ENCODE measurements at places on chromosomes 16 and 17.

DNA sequence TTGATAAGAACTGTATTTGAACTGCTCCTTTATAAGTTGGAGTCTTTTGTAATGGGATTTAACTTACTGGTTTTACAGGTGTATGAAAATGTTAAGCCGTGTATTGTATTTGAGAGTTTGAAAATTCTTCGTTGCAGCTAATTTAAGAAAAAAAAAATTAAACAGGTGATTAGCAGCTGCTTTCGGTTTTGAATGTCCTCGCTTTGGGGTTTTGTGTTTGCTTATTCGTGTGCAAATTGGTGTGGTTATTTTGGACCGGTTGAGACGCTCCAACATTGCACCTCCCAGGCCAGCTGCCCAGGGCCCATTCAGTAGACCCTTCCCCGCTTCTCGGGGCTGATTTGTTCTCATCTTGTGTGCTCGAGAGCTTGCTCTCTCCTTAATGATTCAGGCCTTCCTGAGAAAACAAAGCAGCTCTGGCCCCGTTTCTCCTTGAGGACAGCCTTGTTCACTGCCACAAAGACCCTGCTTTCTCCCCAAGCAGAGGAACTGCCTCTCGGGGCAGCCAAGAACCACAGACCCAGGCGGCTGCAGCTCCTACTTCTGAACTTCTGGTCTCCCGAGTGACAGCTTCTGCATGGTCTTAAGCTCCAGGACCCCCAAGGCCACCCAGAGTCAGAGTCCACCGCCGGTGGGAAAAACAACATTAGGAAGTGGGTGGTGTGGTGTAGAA lies 100.5 kb downstream of the MSI2 start:
- no peak for DNase-seq

GRCh38 chr17:82950525-82951102 lies 110.8 kb upstream of the ZNF750 start:
- no peak for DNase-seq

- DNase-seq = no peak
Observed at GRCh38 chr17:10984220-10984619, 146.3 kb upstream of the PIRT start.

DNA sequence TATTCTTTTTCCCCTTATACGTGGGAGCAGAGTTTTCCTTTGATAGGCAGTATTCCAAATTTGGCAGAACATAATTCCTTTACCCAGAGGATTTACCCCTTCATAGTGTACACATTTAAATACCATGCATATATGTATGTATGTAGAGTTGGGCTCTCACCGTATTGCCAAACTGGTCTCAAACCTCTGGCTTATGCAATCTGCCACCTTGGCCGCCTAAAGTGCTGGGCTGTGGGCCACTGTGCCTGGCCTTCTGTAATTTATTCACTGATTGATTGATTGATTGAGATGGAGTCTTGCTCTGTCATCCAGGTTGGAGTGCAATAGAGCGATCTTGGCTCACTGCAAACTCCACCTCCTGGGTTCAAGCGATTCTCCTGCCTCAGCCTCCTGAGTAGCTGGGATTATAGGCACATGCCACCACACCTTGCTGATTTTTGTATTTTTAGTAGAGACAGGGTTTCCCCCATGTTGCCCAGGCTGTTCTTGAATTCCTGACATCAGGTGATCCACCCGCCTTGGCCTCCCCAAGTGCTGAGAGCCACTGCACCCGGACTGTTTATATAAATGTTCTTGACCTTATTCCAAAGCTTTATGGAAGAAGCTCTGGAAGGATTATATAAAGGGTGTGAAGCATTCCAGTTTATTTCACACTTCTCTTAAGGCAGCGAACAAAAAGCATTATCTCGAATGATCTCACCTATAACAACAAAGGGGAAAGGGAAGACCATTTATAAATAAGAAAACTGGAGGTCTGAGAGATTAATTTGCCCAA lies 14.9 kb downstream of the GLG1 start:
- no peak for DNase-seq

- DNase-seq = no peak
Observed at GRCh38 chr16:52557236-52557635, 10.3 kb upstream of the TOX3 start.

DNA sequence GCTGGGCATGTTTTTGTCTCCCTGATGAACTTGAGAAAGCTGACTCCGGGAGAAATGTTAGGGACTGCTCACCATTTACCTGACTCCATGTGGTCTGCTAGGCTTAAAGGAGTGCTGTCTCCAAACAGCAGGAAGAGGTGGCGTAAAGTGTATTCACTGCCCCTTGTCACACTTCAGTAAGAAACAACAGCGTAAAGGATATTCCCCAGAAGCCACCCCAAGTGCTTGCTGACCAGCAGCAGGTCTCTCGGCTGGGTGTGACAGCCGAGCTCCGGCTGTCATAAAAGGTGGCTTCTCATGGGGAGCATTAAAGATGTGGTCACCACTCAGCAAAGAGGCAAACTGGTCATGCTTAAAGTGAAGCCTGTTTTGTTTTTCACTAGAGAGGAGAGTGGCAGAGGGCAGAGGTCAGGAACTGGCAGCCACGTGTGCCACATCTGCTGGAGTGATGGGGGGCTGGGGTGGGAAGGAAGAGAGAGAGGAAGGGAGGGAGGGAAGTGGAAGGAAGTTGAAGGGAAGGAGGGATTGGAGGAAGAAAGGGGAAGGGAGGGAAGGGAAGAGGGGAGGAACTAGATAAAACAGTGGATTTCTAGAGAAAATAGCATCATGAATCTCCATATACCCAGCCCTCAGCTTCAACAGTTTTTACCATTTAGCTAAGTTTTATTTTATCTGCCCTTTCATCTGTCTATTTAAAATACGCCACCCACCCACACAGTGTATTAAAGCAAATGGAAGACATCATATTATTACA lies 119.3 kb downstream of the CLEC16A start:
- DNase-seq = no peak

- peak; percentile 82 for DNase-seq
Observed at GRCh38 chr17:30950669-30951399, 20.0 kb upstream of the RNF135 start.

DNA sequence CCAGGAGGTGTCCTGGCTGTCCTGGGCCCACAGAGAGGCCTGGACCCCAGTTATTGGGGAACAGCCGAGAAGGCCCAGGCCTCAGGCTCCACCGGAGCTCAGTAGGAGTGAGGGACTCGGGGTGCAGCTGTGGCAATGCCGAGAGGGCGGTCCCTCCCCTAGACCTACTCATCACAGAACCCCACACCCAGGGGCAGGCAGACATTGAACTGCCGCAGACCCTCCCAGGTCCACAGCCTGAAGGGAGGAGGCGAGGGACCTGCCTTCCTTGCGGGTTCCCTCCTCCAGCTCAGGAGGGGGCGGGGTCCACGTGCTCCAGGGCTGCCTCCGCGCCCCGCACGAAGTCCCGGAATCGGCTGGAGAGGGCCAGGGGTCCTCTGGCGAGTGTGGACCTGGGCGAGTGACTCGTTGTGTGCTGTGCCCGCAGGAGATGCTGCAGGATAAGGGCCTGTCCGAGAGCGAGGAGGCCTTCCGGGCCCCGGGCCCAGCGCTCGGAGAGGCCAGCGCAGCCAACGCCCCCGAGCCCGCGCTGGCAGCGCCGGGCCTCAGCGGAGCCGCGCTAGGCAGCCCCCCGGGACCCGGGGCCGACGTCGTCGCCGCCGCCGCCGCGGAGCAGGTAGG lies 3.9 kb downstream of the TBX4 start:
- no peak for DNase-seq

- no peak for DNase-seq
Observed at GRCh38 chr17:35523296-35523695, 14.2 kb downstream of the SLFN12L start.

GRCh38 chr17:82595893-82596292 lies 52.4 kb downstream of the WDR45B start:
- no peak for DNase-seq

- no peak for DNase-seq
Observed at GRCh38 chr17:28325211-28325610, 6.2 kb downstream of the TMEM97 start.

GRCh38 chr16:30829130-30830071 lies 42.4 kb upstream of the ZNF629 start:
- no peak for DNase-seq

DNA sequence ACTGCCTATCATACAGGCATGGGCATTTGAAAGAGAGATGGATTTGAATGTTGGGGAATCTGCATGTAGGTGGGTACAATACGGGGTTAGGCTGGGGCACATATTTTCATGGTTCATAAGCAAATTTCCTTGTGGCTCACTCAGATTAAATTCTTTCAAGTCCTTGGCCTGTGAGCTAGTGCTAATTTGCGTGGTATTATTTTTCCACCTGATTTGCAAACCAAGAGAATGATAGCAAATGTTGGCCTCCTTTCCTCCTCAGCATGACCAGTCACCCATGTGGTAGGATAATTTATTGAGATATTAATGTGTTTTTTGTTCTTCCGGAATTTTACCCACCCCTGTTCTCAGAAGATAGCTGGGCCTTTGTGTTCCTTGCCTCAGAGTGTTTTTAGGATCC lies 22.9 kb downstream of the FAM20A start:
- DNase-seq = no peak

GRCh38 chr17:70378076-70378475 lies 208.7 kb downstream of the KCNJ2 start:
- no peak for DNase-seq

DNA sequence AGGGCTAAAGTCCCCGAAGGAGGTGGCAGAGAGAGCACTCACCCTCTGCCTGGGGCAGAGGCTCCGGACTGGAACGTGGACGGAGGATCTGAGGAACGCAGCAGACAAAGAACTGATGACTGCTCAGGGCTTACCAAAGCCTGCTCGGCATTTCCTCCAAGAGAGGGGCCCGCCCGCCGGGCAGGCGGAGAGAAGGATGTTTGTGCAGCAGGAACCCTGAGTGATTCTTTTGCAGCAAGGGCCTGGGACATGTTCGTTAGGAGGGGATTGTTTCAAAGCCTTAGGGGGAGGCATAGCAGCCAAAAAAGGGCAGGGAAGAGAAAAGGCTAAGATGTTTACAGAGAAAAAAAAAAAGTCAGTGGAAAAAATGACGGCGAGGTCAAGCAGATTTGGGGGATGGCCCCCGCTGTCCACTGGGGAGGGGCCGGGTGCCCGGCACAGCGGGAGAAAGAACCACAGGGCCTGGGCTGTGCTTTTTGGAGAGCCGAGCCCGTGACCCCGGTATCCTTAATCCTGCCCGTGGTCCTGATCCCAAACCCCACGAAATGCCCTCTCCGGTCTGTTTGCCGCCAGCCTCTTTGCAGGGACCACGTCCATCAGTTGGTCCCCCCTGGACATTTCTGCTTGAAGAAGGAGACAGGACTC lies 129.3 kb downstream of the NTN1 start:
- peak; percentile 63 for DNase-seq

DNA sequence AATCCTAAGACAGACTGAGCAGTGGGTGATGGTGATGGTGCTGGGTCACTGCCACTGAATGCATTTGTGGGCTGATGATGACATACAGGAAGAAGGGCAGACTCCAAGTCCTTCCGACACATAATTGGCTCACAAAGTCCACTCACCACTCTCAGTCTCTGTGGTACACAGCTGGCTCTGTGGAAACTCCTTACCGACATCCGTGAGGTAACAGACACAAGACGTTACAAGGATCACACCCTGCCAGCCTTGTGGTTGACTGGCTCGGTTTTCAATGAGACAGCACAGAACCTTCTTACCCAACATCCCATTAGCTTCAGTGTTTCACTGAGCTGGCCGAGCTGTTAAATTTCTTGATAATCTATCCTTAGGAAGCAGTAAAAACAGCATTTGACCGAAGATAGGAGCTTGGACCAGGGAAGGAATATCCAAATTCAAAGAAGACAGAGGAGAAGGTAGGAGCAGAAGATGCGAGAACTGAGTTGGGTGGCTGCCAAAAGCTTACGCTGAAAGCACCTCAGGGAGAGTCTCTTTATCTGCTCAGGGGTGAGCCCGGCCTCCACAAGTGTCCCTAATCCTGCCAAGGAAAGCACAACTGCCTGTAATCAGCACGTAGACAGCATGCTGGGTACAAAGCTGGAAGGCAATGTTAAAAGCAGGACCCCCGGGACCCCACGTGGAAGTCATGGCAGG lies 5.5 kb upstream of the MXRA7 start:
- DNase-seq = no peak

DNA sequence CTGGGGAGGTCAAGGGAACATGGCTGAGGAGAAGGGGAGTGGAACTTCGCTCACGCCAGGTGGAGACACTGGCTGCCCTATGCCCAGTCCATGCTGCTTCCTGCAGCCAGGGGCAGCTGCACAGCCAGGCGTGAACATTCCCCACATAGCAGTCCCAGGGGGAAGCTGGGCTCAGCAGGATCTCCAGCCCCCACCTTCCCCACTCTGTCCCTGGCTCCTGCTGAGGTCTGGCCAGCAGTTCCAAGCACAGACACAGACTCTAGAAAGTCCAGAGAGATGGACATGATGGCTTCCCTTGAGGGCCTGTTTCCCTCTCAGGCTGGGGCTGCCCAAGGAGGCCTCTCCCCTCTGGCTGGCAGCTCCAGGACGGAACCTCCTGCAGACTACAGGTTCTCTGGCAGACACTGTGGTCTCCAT lies 9.3 kb downstream of the JUP start:
- peak; percentile 87 for DNase-seq

GRCh38 chr17:33082529-33083173 lies 91.0 kb downstream of the SPACA3 start:
- DNase-seq = no peak

DNA sequence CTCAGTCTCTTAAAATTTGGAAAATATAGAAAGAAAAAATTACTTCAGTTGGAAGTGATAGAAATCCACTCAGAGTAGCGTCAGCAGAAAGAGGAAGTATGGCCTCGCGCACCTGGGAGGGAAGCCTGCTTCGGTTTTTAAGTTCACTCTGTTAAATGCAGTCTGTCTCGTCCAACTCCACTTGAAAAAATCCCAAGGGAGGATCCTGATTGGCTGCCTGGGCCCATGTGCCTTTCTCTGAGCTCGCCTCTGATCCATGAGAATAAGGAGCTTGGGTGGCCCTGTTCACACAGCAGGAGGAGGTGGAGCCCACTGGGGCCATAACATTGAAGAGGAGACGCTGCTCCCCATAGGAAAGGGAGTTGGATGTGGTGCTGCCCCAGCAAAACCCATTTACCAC lies 40.7 kb downstream of the DNAJA2 start:
- DNase-seq = no peak

DNA sequence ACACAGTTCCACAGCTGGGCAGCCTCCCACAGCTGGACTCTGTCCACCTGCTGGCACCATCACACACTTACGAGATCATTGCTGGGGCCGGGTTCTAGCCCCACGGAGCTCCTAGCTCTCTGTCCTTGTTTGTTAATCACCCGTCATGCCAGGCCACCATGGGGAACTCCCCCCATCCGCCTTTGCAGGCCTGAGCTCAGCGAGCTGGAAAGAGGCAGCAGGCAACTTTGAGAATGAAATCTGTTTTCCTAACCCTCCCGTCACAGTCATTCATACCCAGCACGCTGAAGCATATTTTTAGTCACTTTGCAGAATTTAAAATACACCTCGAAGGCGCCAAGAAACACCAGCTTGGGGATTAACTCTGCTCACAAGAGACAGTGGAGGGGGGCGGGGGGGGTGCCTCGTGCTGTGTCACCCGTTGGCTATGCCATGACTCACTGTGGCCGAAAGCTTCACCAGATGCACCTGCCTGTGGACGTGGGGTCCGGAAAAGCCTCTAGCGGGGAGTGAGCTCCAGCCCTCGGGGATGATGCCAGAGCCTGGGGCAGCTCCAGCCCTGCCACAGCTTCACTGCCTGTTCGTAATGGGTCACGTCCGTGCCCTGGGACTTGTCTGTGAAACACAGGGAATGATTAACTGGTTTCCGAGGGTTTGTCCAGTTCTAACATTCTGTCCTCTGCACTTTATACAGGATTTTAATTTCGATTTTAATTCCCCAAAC lies 1.4 kb upstream of the SPNS2 start:
- peak; percentile 38 for DNase-seq

GRCh38 chr16:60727851-60728250 lies 1308.4 kb downstream of the CDH8 start:
- no peak for DNase-seq

- peak; percentile 86 for DNase-seq
Observed at GRCh38 chr17:29591146-29591736, 1.7 kb upstream of the ANKRD13B start.

All from right cardiac atrium (tissue), 5 donors.